ENCODE measurements at places on chromosomes 11 and 22.

- DNase-seq, result no peak
Observed at GRCh38 chr11:120147094-120147949, 9.4 kb upstream of the TRIM29 start.

DNA sequence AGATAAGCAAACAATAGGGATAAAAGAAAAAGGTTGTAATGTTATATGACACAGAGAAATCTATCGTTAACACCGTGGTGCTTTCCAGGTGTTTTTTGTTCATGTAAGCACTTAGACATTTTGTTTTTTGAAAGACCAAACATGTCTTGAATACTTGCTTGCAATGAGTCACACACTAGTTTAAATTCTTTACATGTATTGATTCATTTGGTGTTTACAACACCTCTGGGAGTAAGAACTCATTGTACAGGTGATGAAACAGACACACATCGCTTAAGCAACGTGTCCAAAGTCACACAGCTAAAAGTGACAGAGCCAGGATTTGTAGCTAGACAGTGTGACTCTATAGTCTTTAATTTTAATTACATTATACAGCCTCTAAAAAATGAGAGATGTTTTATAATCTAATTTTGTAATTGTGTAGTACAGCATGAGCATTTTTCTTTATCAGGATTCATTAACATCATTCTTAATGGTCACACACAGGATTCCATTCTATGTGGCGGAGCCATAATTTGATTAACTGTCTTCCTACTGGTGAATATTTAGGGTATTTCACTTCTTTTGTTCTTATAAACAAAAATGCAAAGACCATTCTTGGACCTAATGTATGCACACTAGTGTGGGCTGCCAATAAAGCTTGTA, 148.8 kb downstream of the DBX1 start:
- no peak for DNase-seq

- DNase-seq, result peak; percentile 56
Observed at GRCh38 chr22:25081409-25081824, 118.2 kb upstream of the CRYBB3 start.

DNA sequence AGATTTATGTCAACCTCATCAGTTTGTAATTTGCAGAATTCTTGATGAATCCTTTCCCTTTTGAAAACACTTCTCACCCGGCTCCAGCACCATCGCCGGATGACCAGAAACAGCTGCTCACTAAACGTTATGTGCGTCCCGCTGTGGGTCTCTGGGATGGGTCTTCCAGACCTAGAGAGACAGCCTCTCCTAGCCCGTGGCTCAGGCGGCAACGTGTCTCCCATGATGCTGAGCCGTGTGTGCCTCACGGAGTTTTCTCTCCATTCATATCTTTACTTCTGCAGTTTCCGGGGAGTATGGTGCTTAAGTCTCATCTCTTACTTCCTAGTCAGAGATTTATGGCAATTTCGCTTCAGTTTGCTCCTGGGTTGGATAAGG, 25.0 kb upstream of the ACR start:
- no peak for DNase-seq

DNA sequence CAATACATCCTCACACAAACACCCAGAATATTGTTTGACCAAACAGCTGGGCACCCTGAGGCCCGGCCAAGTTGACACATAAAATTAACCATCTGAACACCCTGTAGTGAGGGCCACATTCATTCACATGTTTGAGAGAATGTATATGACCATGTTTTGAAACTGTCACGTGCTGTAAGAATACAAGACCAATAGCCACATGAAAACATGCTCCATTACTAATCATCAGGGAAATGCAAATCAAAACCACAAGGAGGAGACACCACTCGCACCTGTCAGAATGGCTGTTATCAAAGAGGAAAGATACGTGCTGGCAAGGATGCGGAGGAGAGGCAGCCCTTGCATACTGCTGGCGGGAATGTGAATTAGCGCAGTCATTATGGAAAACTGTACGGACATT, 38.3 kb upstream of the IGSF9B start:
- DNase-seq, result no peak

DNA sequence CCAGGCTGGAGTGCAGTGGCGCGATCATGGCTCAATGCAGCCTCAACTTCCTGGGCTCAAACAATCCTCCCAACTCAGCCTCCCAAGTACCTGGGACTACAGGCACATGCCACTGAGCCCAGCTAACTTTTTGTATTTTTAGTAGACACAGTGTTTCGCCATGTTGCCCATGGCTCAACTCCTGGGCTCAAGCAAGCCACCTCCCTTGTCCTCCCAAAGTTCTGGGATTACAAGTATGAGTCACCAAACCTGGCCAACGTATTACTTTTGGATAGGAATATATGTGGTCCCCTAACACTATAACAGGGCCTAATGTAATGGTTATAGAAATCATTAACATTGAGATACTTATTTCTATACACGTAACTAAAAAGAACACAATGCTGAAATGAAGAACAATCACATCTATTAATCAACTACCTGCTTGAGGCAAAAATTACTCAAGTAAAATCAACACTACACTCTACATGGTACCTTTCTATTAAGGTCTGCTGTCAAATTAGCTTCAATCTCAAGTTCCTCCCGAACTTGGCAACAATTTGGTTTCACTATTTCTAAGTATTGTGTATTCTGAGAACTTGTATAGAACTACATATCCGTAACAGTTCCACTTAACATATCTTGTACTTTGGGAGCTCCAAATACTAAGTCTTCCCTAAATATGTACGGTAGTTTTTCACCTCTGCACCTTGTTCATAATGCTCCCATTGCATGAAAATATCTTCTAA, 124.9 kb downstream of the FCHSD2 start:
- DNase-seq, result no peak

- no peak for DNase-seq
Observed at GRCh38 chr11:7501894-7502293, 11.9 kb upstream of the PPFIBP2 start.

Measured in BE2C (cell line).